ENCODE measurements at places on chromosomes 4 and X. TPM values are rescaled to one million over a fixed set of nuclear protein-coding genes. Genes with fewer than 3 reads are reported as not detected.

SPANXA1 gene
- polyA plus RNA-seq = not detected

CXCL8 gene
- 0.51 TPM for polyA plus RNA-seq

RASSF6 gene
- polyA plus RNA-seq = 6.0 TPM

AKAP14 gene
- 0.49 TPM for polyA plus RNA-seq

EPGN gene
- polyA plus RNA-seq = 0.81 TPM
